ENCODE measurements at places on chromosomes 7 and 10. TPM values are rescaled to one million over a fixed set of nuclear protein-coding genes. Genes with fewer than 3 reads are reported as not detected.

The FAM20C gene
- total RNA-seq: 33.8 TPM

DNA sequence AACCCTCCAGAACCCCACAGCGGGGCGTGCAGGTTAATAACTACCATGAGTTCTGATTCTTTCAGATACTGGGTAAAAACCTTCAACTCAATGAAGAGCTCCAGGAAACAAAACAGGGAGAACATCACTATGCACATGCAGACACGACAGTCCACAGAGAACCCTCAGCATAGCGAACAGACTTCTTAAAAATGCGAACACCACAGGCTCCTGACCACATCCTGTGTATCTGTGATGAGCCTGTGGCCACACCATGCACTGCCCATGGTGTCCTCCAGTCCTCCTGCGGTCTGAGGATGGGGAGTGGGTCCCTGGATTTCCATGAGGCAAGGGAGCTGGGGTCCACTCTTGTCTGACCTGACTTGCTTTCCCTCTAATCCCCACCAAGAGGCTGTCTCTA lies 107.2 kb downstream of the COBL start:
- no peak for DNase-seq

The MPP7 gene
- total RNA-seq: 35.8 TPM

GRCh38 chr10:73251683-73252444 lies 580 bp downstream of the MRPS16 start:
- DNase-seq: no peak

The NXPH1 gene
- total RNA-seq: not detected

- DNase-seq: no peak
These were observed 397.8 kb upstream of the NRP1 start for GRCh38 chr10:33732161-33732680.

DNA sequence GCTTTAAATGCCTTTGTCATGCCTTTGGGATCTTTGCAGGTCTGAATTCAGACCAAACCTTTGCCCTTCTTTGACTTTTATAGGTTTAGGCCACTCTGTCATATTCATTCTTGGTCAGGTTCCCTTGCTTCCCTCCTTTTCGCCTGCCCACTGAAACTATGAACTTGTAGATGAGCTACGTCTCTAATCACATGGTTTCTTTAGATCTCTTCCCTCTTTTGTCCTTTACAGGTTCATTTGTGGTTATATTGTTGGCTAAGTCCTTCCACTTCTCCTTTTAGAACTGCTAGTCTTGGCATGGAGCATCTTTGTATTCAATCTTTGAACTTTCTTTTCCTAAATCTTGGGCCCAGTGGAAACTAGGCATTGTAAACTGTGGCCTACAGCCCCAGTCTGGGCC lies 104.0 kb upstream of the ZEB1 start:
- no peak for DNase-seq

- DNase-seq: no peak
These were observed 549 bp upstream of the DDX50 start for GRCh38 chr10:68900427-68901104.

GRCh38 chr10:114336823-114337509 lies 67.3 kb downstream of the AFAP1L2 start:
- no peak for DNase-seq

Data from ureter (tissue), 1 donor.